COR-L47 (cell line): ENCODE measurements at places on chromosomes 4 and X.

DNA sequence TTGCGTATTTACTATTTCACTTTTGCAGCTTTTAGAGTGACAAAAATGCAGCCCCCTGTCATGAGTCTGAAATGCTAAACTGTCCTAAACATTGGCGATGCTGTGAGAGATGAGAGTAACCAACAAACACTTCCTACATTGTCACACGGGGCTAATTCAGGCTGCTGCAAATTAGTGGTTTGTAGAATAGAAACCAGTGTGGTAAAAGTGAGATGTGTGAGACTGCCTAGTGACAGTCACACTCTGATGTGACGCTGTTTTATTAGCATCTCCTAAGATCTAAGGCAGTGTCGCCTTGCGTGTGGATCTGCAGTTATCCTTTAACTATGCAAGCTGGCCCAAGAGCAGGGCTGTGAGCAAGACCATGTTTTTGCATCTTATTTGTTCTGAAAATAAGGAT is 800.2 kb upstream of the TENM3 start:
- no peak for DNase-seq

DNA sequence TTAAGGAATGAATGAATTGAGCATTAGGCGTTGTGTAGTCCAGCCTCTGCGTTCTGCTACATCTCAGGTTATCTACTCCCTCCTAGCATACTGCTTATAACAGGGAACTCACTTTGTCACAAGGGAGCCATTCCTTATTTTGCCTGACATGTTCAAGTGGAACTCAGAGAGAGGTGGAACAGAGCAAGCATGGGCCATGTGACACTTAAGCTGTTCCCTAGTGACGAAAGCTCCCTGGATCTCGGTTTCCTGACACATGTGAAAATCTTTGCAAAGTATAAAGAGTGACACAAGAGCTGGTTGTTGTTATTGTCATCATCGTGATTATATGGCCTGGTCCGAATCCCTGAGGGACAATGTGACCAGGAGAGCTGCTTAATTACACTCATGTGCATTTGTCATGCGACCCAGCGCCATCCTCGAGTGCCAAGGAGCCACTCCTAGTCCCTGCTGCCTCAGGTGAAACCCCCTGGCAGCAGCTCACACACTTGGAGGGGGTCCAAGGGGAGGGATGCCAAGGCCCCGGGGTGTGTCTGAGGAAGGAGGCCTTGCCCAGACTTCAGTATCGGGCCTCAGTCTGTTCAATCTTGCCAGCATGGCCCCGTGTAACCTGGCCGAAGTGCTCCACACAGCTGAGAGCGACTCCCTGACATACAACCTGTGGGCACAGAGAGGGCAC is 98.5 kb upstream of the MAP3K15 start:
- no peak for DNase-seq

GRCh38 chr4:155946486-155946885 is 7.2 kb downstream of the CTSO start:
- no peak for DNase-seq

DNA sequence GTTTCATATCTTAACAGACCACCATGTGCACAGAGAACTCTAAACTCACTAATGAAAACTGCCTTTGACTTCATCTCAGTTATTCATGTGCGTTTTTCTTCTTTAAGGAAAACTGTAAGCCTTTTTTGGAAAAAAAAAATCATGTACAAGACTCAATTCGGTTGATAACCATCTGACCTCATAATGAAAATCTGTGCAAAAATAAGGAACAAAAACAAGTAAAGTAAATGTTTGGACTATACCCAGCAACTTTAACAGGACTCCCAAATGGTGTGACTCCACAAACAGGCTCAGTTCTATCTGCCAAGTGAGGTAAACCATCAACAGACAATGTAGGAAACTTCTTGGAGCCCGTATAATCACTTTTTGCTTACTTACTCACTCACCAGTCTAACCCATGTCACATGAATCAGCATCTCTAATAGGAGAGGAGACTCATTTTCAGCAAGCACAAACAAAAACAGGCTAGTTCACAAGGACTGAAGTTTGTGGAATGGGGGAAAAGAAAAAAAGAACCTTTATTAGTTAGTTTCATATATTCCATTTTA is 9.3 kb downstream of the APOO start:
- no peak for DNase-seq
